ENCODE measurements at places on chromosomes 3 and 15. TPM values are rescaled to one million over a fixed set of nuclear protein-coding genes. Genes with fewer than 3 reads are reported as not detected.

Gene HYAL3
- polyA plus RNA-seq, result 4.1 TPM

Gene NANOGP8
- polyA plus RNA-seq, result 0.76 TPM

Gene TMF1
- 59.0 TPM for polyA plus RNA-seq

Gene POLQ
- polyA plus RNA-seq, result 9.7 TPM

Gene IDH2
- polyA plus RNA-seq, result 185 TPM

Gene SAXO2
- polyA plus RNA-seq, result 8.0 TPM

Gene PTPN23
- polyA plus RNA-seq, result 27.2 TPM

Gene ALS2CL
- polyA plus RNA-seq, result 12.4 TPM

Gene EXD1
- 0.07 TPM for polyA plus RNA-seq

Gene HCLS1
- 5.9 TPM for polyA plus RNA-seq
